ENCODE measurements at places on chromosomes 1 and 21.

DNA sequence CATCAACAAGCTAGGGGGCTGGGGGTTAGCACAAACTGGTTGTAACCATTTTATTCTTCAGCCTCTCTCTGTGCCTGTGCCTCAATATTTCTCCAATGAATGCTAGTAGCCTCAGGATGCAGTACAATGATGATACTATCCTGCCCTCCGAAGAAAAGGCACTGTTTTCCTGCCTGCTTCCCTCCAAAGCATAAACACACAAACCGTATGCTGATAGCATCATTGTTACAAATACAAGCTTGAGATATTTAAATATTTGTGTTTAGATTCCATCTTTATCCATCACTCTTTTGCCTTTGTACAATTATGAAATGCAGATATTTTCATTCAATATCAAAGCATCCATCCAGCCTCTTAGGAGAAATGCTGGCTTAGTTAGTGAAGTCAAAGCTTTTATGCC is 404.8 kb downstream of the DUSP10 start:
- no peak for DNase-seq

DNA sequence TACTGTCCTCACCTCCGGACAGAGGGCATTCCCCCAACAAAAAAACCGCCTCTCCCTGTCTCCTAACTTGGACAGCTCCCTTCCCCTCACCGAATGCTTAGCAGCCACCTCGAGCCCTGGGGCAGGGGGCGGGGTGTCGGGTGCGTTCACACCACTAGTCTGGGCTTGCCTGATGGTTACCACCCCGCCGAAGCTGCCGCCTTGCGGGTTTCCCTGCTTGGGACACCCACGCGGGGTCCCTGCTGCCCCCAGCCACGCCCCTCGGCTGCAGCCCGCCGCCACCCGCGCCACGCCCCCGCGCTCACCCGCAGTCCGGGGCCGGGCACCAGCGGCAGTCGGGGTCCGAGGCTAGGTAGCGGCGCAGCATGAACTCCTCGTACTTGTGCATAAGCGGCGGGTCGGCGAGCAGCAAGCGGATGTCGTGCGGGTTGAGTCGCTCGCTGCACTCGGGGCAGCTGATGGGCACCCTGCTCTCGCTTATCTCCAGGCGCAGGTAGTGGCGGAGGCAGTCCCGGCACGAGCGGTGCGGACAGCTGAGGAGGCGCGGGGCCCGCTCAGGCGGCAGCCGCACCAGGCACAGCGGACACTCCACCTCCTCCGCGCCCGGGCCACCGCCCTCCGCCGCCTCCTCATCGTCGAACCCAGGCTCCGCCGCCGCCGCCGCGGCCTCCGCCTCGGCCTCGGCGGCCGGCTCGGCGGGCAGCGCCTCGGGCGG is 706 bp downstream of the RNF19B start:
- DNase-seq: no peak

GRCh38 chr21:45531393-45532215 is 10.6 kb downstream of the SLC19A1 start:
- DNase-seq: no peak

GRCh38 chr1:213274140-213274539 is 223.1 kb downstream of the RPS6KC1 start:
- no peak for DNase-seq

DNA sequence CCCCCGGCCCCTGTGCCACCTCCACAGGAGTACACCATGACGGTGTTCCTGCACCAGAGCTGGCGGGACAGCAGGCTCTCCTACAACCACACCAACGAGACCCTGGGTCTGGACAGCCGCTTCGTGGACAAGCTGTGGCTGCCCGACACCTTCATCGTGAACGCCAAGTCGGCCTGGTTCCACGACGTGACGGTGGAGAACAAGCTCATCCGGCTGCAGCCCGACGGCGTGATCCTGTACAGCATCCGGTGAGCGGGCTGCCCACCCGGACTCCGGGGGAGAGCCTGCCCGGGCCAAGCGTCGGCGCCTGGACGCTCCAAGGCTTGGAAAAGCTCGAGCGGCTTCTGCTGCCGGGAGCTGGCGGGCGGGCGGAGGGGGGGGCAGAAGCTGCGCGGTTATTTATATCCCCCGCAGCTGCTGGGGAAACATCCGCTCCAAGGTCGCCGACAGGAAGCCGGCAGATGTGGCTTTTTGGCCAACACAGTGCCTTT is 6.4 kb downstream of the GABRD start:
- DNase-seq: no peak

GRCh38 chr21:46078978-46079351 is 18.9 kb upstream of the COL6A2 start:
- no peak for DNase-seq

DNA sequence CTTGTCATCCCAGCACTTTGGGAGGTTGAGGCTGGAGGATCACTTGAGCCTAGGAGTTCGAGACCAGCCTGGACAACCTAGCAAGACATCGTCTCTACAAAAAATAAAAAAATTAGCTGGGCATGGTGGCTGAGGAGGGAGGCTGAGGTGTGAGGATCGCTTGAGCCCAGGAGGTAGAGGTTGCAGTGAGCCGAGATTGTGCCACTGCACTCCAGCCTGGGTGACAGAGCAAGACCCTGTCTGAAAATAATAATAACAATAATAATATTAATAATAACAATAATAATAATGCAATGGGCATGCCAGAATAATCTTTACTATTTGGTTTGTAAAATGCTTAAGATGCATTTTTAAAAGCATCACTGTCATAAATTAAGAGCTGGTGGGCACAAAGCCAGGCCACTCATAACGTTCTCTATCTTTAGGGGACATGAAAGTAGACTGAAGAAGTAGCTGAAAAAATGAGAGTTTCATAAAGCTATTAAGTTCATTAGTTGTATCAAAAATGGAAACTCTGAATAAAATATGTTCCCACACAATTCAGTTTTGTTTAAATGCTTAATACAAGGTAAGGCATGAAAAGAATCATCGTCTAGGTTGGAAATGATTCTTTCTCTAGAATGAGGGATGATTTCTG is 51.6 kb upstream of the ITPKB start:
- no peak for DNase-seq

DNA sequence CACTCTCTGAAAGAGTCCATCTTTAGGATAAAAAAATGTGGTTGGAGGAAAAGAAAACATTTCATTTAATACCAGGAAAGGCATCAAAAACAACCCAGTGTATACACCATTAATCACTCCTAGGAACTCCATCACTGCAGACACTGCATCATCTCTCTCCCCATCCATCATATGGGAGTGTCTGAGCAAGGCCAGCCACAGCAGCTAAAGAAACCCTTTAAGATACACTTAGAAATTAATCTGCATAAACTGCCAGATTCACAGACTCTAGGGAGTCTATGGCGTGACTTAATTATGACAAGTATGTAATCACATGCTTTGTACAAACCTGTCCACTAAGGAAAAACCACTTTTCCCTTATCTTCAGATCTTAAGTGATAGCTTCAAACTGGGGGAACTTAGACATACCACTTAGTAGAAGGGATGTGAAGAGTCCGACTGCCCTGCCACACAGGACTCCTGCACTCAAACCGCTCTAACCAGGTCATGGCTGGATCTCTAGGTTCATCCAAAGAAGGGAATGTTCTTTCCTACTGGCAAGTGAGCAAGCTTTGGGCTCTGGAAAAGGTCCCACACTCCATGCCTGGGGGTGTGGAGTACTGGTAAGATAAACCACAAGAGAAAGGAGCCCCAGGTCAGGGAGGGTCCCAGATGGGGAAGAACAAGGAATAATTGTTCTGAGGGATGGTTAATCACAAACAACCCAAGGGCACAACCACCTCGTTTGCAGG is 61.0 kb upstream of the C8B start:
- no peak for DNase-seq

DNA sequence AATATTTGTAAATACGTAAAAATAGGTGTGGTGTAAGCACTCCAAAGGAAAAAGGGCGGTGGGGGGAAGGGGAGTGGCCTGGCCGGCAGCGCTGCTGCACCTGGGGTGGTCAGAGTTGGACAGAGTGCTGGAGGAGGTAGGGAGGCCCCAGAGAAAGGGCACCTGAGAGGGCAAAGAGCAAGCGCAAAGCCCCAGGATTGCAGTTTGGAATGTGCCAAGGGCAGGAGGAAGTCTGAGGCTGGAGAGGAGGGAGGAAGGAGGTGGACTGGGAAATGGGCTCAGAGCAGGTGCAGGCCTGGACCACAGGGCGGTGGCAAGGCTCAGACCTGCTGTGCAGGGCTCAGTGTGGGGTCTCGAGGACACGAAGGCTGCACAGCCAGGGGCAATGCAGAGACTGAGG is 30.6 kb downstream of the LDLRAP1 start:
- no peak for DNase-seq

- no peak for DNase-seq
Measured at GRCh38 chr21:41289431-41289830, 27.2 kb upstream of the FAM3B start.

DNA sequence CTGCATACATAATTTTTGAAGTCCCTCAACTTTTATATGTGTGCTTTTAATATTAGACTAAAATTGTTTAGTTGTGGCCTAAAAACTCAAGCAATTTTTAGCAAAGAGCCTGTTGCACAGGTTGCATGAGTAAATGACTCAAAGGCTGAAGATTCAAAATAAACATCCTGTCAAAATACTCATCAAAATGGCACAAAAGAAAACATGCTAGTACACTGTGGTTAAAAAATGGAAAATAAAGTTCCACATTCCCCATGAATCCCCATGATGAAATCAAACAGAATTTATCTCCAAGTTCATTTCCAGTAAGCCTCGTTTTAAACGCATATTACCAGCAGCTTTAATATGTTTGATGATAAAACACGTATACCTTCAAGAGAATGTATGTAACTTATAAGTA is 230.1 kb upstream of the MAP1LC3C start:
- no peak for DNase-seq

GRCh38 chr1:53431805-53432565 is 27.2 kb upstream of the DMRTB1 start:
- DNase-seq: no peak

- DNase-seq: no peak
Measured at GRCh38 chr1:145758116-145758515, 38.8 kb downstream of the CD160 start.

GRCh38 chr1:62439652-62440371 is 3.0 kb downstream of the USP1 start:
- no peak for DNase-seq

- DNase-seq: no peak
Measured at GRCh38 chr1:81472387-81472786, 328.3 kb upstream of the ADGRL2 start.

DNA sequence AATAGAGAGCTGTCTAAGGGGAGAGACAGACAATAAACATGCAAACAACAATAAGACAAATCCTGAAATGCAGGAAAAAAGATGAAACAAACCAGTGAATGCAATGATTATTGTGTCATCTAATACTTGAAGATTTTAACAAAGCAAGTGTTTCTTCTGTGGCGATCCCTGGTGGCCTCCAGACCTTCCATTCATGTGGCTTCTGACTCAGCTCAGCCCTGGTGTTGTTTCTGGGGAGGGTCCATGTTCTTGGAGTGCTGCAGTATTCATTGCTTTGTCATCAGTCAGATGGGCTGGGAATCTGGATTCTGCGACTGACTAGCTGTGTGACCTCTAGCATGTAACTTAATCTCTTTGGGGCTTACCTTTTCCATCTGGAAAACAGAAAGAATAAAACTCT is 1.5 kb upstream of the C2CD4D start:
- DNase-seq: no peak

DNA sequence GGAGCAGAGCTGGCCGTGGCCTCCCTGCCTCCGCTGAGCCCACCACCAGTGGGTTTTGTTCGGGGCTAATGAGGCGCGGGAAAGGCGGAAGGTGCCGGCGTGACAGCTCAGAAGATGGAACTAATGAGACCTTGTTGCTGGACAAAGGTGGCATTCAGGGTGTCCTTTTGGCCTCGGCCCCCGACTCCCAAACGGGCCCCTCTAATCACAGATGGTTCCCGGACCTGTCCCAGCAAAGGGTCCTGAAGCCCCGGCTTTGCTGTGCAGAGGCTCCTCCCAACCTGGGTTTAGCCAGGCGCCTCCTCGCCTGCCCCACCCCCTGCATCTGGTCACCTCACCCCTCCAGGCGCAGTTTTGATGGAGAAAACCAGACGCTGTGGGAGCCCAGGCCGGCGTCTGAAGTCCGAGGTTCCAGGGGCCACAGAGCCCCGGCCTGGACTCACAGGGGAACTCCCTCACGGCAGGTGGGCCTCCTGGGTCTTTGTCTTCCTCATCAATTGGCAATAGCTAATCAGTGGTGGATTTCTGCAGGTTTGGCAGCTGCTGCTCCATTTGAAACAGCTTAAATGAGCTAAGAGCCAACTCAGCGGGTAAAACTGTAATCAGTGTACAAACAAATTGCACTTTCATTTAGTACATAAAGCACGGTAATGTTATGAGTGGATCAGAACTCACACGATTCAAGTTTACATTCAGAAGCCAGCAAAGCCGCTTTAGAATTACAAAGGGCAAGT is 44.3 kb upstream of the ADARB1 start:
- no peak for DNase-seq

DNA sequence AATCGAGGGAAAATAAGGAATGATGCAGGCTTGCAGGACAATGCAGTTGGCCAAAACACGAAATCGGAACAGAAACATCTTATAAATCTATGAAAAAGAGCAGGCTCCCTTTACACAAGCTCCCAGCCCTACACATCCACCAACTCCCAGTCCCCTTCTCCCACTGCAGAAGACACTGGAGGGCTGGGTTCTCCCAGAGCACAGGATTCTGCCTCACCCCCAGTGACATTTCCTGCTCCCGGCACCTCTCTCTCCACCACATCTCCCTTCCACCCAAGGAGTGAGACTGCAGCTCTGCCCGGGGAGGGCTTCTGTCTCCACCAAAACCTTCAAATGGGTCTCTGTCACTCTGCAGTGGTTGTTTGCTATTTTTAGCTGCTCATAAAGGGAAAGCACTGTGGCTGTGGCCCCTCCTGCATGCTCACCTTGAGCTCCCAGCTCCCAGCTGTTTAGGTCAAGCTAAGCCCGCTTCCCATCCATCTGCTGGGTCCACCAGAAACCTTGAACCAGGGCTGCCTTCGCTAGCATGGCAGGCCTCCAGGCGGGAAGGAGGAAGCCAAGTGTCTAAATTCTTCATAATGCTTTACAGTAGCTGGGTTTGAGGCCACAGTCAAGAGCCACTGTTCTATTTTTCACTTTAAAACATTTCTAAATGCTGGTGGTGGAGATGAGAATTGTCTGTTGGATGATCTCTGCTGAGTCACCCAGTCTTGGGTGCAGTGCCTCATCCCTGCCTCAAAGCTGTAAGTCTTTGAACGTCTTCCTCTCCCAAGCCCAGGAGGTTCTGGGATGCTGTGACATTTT is 3.3 kb upstream of the C2CD2 start:
- DNase-seq: no peak

- peak; percentile 87 for DNase-seq
Measured at GRCh38 chr1:145720556-145720877, 1.2 kb downstream of the CD160 start.

- no peak for DNase-seq
Measured at GRCh38 chr1:115492019-115492595, 149.7 kb upstream of the VANGL1 start.

DNA sequence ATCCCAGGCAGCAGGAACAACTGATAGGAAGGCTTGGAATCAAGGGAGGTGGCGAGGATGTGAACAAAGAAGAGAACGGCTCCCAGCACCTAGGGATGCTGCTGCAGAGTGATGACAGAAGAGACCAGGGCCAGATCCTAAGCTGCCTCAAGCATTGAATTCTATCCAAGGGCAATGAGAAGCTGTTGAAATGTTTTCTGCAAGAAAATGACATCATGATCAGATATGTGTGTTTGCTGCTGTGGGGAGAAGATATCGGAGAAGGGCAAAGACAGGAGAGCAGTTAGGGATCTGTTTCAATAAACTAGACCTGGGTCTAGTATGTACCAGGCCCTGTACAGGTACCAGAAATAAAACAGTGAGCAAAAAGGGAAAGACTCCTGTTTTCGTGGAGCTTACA is 194.7 kb upstream of the RAB4A start:
- DNase-seq: no peak
